NCI-H1436 (cell line): ENCODE measurements at places on chromosomes 5 and 9.

DNA sequence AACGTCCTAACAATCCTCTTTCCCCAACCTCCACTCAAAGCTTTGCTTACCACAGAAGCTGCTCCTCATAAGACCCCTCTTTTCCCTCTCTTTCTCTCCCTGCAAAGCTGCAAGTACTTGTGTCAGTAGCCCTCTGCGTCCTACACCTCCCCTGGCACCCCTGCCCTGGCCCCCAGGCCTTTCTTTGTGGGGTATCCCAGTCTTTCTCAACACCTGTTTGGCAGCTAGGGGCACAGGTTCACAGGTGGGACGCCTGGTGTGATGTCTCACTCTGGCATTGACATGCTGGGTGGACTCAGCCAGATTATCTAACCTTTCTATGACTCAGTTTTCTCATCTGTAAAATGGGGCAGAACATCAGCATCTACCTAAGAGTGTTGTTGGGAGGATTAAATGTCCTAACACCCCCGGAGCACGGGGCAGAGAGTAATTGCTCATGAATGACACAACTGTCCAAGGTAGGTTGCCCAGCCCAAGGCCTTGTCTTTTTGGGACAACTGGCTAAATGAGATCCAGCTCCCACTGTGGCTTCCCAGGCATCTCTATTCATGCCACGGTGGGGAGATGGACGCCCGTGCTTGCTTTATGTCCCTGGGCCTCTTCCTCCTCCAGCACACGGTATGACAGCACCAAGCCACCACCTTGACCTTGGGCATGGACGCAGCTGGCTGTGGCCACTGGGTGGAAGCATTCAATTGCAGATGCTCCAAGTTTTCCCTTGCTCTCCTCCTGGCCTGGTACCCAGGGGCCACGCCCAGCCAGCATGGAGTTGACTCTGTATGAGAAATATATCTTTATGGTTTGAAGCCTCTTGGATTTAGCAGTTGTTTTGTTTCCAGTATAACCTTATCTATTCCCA, 190.4 kb downstream of the RGS3 start:
- DNase-seq = no peak

- DNase-seq = no peak
Measured at GRCh38 chr5:17497446-17497845, 585 bp upstream of the TAF11L2 start.

DNA sequence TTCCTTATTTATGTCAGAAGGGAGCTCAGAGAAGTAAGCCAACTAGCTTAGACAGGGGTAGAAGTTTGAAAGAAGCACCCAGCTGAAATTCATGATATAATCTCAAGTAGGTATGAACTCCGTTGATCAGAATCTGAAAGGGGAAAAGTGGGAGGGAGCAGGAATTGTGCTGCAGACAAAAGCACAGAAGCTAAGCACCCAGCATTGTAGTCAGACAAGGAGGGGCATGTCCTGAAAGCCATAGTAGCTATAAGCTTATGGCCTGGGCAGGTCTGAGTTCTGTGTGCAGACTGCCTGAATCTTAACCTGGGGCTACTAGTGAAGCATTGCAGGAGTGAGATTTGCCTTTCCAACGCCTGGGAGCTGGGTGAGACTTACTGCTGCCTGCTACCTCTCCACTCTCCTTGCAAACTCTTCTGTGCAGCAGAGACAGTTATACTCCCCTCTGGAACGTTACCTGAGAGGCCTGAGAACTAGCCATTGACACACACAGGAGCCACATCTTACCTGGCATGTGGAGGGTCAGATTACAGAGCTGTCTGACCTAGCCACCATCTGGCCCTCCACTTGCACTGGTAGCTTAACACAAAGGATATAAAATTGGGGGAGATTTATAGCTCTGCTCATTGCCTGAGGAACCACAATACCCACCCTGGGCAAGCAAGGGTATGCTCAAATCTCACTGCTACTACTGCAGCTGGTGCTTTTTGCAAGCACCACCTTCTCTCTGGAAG, 9.8 kb upstream of the CYLC2 start:
- DNase-seq = no peak

GRCh38 chr5:32326216-32326772, 13.6 kb upstream of the MTMR12 start:
- DNase-seq = no peak

GRCh38 chr5:149728303-149728702, 1.8 kb upstream of the PPARGC1B start:
- DNase-seq = no peak
